Right renal cortex interstitium (tissue), 3 donors: ENCODE measurements at places on chromosomes 12 and 14. TPM values are rescaled to one million over a fixed set of nuclear protein-coding genes. Genes with fewer than 3 reads are reported as not detected.

Gene LMO3
- polyA plus RNA-seq, result 2.6 TPM

Gene PLEK2
- 1.9 TPM for polyA plus RNA-seq

Gene SART3
- 55.7 TPM for polyA plus RNA-seq

Gene LRRC10
- not detected for polyA plus RNA-seq

Gene RIMBP2
- 10.7 TPM for polyA plus RNA-seq

Gene TMCC3
- 47.1 TPM for polyA plus RNA-seq

Gene OR4E2
- polyA plus RNA-seq, result not detected

Gene JPH4
- 10.3 TPM for polyA plus RNA-seq

Gene BHLHE41
- 2.9 TPM for polyA plus RNA-seq

Gene TSHR
- polyA plus RNA-seq, result 0.32 TPM

Gene BORCS5
- 8.5 TPM for polyA plus RNA-seq

Gene PRH2
- polyA plus RNA-seq, result 0.28 TPM

Gene NOVA1
- polyA plus RNA-seq, result 23.1 TPM

Gene B4GALNT1
- 0.64 TPM for polyA plus RNA-seq

Gene DPPA3
- not detected for polyA plus RNA-seq

Gene CD163
- 9.4 TPM for polyA plus RNA-seq

Gene NEUROD4
- polyA plus RNA-seq, result not detected

- DNase-seq, result no peak
Observed at GRCh38 chr14:20719777-20720176, 25.9 kb upstream of the EDDM3A start.

- no peak for DNase-seq
Observed at GRCh38 chr12:12212769-12213168, 54.1 kb downstream of the LRP6 start.

- no peak for DNase-seq
Observed at GRCh38 chr12:66449531-66449930, 147.2 kb downstream of the HELB start.

GRCh38 chr12:109797905-109798669, 35.1 kb downstream of the TRPV4 start:
- no peak for DNase-seq

DNA sequence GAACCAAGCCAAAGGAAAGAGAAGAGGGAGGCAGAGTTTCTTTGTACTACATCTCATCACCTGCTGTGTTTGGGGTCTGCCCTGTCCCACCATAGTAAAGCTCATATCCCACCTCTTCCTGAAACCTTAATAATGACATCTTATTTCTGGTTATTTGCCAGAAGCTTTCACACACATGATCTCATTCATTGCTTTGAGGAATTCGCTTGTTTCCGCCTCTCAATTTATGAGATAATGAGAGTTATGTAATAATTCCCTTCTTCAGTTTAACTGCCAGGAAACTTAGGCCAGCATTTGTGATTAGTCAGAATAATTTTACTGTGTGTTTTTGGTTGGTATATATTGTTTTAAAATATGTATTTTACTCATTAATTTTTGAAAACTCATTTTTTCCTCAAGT, 205.2 kb downstream of the CACNA1C start:
- no peak for DNase-seq

GRCh38 chr14:68548194-68549076, 244.4 kb downstream of the ZFP36L1 start:
- DNase-seq, result peak; percentile 97

DNA sequence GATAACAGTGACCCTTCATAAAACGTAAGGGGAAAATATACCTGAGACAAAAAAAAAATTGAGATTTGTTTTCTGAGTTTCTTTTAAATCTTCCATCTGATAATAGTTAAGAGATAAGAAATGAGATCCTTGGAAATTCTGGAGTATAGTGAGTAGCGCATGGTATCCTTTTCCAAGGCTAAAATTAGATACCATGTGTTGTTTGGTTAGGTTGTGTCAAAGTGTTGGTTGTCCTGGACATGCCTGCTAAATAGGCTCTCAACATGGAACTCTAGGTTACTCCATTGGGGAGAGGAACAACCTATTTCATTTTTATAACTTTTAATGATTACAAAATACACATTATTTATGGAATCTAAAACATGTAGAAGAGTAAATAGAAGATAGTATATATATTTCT, 14.8 kb downstream of the PYGL start:
- no peak for DNase-seq

DNA sequence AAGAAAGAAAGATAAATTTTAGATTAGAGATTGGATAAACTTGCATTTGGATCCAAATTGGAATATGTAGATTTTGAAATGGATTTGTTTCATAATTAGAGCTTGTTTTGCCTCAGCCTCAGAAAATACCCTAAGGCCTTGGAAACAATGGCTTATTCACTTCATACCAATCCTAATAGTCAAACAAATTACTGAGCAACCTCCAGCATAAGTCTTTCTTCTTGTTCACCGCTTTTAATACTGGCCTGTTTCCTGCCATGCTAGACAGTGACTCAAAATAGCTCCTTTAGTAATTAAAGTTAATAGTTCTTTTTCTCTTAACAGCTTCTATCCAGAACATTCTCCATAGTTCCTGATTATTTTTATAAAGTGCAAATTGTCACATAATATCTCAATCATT, 110.9 kb upstream of the DNM1L start:
- no peak for DNase-seq

- no peak for DNase-seq
Observed at GRCh38 chr14:64702493-64703394, 1.5 kb upstream of the PLEKHG3 start.

DNA sequence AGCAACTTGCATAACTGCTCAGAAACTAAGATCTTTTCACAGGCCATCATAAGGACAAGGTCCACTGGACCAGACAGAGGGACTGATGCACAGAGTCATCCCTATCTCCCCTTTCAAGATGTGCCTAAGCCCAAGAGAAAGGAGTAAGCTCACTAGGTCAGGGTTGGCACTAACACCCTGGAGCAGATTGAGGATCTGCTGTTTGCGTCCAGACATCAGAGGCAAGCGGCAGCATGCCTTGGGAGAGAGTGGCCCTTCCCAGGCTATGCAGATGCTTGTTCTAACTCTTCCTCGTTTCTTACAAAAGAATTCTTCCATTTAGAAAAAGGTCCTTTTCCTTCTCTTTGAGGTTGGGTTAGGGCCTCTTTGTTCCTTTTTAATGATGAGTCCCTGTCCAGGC, 187.2 kb downstream of the KCNA5 start:
- DNase-seq, result no peak

GRCh38 chr12:119630962-119631550, 36.9 kb upstream of the PRKAB1 start:
- no peak for DNase-seq

- no peak for DNase-seq
Observed at GRCh38 chr14:62409626-62410300, 635.5 kb downstream of the KCNH5 start.

DNA sequence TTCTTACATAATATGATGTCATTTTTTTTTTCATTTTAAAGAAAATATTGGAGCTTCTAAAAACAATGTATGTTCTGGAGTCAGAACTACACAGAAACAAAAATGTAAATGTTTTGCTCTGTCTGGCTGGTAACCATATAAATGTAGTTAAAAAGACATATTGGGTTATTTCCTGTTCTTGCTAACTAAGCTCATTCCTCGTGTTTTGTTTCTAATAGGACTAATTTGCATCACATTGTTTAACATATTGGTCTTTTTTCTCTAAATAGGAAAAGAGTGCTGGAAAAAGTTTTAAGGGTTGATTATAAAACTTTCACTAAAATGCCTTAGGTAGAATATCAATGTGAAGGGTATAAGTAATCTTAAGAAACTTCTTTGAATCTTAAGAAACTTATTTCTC, 221.3 kb downstream of the SLC6A15 start:
- no peak for DNase-seq

DNA sequence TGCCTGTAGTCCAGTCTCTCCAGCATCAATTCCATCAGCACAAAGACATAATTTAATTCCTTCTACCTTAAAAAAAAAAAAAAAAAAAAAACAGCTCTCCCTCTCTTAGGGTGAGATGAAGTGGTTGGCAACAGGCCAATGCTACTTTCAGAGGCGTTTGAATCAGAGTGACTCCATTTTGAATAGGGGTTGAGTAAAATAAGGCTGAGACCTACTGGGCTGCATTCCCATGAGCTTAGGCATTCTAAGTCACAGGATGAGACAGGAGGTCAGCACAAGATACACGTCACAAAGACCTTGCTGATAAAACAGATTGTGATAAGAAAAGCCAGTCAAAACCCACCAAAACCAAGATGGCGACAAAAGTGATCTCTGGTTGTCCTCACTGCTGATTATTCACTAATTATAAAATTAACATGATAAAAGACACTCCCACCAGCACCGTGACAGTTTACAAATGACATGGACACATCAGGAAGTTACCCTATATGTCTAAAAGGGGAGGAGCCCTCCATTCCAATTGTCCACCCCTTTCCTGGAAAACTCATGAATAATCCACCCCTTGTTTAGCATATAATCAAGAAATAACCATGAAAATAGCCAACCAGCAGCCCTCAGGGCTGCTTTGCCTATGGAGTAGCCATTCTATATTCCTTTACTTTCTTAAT, 6.9 kb upstream of the TCL1B start:
- no peak for DNase-seq

- DNase-seq, result no peak
Observed at GRCh38 chr14:57988445-57988844, 122.6 kb upstream of the SLC35F4 start.

DNA sequence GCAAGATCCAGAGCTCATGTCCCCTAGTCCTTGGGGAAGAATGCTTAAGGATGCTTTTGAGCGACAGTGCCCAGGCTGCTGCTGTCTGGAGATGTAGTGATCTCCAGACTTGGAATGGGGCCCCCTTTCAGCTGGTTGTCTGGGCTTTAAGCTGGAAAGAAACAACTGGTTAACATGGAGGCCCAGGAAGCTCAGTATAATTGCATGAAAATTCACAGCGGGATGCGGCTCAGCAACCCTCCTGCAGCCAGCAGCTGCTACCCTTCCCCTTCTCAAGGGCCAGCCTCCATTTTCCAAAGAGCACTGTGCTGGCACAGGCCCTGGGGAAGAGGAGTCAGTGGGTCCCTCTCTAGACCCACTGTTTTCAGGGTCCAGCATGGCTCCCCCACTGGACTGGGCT, 26.3 kb downstream of the RAB35 start:
- DNase-seq, result no peak

- no peak for DNase-seq
Observed at GRCh38 chr14:24071144-24071697, at the start of gene CPNE6. Gene CPNE6 (plus strand): TSS chr14:24071562. CDS start chr14:24072937, 1,375 bp downstream.

GRCh38 chr14:100394886-100395672, 71.9 kb downstream of the SLC25A47 start:
- DNase-seq, result no peak

DNA sequence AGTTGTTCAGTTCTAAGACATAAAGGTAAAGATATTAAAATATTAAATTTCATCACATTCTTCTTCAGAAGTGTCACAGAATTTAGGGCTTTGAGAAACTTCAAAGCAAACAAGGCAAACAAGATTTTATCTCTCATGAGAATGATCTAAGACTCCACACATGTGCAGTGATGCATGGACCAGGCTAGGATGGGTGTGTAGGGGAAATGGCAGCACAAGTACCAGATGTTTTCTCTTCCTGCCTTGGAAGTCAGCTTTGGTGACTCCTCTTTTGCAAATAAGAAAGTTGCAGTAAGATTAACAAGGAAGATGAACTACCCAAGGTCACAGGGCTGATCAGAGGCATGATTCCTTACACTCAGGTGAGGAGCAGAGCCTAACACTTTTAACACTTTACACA, 163.8 kb upstream of the LMNTD1 start:
- no peak for DNase-seq

- DNase-seq, result no peak
Observed at GRCh38 chr12:19998411-19998810, 369.9 kb upstream of the PDE3A start.

GRCh38 chr12:83471341-83471740, 784.6 kb downstream of the TMTC2 start:
- no peak for DNase-seq

DNA sequence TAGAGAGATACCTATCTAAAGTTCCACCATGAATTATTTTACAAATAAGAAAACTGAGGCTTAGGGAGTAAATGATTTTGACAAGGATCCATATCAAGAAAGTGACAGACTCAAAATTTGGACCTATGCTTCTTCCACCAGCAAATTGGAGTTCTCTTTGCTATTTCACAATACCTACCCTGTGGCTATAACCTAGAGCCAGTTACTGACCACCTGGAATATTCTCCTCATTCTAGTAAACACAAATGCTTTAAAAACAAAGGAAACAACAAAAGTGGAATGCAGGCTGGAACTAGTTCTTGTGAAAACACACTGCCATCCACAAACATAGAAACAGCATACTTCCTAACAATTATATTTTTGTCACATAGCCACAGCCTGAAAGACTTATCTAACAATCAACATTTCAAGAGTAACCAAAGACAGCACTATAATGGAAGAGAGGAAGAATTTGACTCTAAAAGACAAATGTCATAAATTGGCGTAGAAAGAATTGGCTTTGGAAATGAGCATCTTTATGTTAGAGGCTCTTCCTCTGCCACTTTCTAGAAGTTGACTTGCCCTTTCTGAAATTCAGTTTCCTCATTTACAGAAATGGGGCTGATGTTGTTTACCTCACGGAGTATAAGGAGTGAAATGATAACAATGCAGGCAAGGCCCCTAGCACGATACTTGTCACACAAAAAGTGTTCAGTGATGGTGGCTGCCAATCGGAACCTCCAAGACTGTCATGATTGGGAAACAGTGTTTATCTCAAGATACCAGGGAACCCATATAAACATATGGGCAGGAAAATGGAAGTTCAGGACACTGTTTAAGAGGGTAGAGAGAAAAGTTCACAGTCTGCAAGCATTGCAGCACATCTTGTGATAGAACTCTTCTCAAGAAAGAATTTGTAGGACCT, 138.6 kb upstream of the LGR5 start:
- DNase-seq, result no peak

GRCh38 chr14:93480867-93481266, 50.1 kb downstream of the UNC79 start:
- DNase-seq, result no peak

GRCh38 chr14:78933948-78934524, 763.9 kb downstream of the NRXN3 start:
- no peak for DNase-seq
